ENCODE measurements at places on chromosomes 2 and 18.

- no peak for DNase-seq
These were observed 20.7 kb upstream of the TLK1 start for GRCh38 chr2:171181064-171182049.

- no peak for DNase-seq
These were observed 103.3 kb upstream of the NCK2 start for GRCh38 chr2:105641389-105641811.

GRCh38 chr2:96916646-96917543 lies 47.0 kb upstream of the SEMA4C start:
- DNase-seq, result no peak

DNA sequence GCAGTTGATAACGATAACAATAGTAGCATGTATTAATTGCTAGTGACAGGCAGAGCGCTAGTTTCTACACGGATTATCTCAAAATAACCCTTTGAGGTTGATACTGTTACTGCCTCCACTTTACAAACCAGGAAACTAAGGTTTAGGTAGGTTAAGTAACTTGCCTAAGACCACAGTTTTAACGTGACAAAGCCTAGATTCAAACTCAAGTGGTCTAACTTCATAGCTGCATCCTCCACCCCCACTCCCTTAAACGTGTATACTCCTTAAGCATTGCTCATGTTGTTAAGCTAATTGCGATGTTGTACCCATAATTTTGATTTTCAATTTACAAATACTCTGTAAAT lies 1.2 kb downstream of the ME2 start:
- DNase-seq, result no peak

GRCh38 chr2:45812011-45812500 lies 160.6 kb downstream of the PRKCE start:
- no peak for DNase-seq

GRCh38 chr2:161041356-161041755 lies 118.9 kb upstream of the TANK start:
- DNase-seq, result no peak

DNA sequence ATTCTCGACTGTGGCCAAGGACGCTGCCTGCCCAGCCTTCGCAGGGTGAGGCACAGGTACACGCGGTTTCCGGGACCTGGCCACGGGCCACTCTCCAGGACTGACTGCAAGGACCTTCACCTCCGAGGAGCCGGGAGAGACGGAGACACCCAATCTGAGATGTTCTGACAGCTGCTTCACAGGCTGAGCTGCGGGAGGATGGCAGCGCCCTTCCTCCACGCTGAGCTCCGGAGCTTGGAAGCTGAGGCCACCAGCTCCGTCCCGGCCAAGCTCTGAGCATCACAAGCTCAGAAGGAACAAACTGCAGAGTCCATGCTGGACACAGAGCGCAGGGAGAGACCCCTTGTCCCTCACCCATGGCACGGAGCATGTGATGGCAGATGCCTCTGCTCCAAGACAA lies 71.1 kb upstream of the CTDP1 start:
- no peak for DNase-seq

DNA sequence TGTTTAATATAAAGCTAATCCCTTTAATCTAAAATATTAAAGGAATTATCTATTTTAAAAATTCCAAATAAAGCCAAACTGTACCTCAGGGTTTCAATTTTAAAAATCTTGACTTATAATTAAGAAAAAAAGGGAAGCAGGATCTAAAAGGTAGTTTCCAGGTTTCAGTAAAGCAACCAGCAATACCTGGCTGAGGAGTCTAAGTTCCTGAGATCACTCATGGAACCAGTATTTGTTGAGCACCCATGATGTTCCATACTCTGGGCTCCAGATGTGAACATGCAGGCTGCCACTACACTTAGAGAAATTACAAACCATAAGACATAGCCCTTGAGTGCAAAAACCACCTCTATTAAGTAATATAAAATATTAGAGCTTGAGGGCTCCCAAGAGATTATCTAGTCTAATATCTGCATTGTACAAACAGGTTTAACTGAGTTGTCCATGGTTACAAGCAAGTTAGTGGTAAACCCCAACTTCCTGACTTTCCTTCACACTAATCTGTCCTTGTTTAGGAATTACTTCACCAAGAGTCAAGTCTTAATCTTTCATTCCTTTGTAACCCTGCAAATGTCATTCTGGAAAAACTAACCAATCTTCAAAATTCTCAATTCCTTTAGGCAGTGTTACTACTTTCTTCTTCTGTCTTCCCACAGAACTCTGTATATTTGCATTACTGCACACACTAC lies 49.2 kb downstream of the CLASP1 start:
- no peak for DNase-seq

DNA sequence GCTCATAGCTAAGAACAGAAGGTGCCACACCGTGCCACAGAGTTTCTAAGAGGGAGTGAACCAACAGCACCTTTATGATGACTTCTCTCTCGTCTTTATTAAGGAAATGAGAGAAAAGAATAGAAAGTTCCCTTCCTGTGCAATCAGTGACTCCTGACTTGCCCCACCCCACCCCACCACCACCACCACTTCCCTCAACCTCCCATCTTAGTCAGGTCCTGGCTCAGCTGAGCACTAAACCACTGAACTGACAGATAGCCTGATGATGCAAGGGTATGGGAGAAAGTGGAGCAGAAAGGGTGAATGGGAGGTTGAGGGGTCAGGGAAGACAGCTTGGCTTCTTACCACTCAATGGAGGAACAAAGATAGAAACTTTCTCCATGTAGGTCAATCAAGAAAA lies 75.2 kb upstream of the RMDN2 start:
- DNase-seq, result no peak

DNA sequence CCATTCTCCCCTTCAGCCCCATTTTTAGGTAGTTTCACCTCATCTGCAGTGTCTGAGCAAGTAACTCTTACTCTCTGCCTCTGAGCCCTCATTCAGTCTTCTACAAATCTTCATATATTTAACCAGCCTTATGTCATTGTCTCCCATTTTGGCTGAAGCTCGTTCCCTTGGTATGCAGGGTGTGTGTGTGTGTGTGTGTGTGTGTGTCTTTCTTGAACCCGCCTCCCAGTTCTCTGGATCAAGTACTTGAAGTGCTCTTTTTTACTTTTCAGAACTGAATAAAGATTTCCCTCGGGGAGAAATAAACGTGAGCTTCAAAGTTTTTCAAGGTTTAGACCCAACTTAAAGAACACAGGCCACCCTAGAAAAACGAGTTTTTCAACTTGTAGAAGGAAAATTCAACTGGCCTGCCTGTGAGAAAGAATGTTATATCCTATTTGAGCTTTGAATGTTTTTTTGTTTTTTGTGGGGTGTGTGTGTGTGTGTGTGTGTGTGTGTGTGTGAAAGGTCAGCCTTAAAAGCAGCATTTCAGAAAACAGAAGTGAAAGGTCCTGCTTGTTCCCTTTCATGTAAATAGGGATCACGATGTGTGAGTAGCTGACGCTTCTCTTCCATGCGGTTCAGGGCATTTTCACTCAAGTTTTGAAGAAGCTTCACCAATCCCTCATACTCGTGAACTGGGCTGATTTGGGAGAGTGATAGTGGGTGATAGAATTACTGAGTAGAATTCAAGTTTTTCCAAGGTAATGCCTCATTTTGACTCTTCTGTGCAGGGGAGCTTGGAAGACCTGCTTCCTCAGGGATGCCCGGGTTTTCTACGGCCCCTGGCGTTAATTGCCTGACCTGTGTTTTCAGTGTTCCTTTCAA lies 50.6 kb upstream of the EML6 start:
- DNase-seq, result no peak

- DNase-seq, result no peak
These were observed 93.8 kb upstream of the LDAH start for GRCh38 chr2:20916604-20917286.

DNA sequence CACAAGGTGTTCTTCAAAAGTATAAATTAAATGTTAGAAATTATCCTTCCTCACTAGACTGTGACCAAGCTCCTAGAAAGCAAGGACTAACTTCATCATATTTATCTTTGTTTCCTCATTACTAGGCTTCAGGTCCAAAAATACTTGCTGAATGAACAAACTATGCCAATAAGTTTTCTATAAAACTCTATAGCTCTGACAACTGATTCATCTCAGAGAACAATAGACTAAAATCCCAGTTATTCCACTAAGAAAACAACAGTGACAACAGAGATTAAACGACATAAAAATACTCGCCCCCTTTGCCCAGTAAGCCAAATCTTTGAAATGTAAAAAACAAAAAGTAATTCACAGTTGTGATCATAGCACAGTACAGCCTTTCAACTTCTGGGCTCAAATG lies 13.6 kb downstream of the TLK1 start:
- DNase-seq, result no peak

- no peak for DNase-seq
These were observed 193.7 kb downstream of the TRIB2 start for GRCh38 chr2:12910431-12910830.

DNA sequence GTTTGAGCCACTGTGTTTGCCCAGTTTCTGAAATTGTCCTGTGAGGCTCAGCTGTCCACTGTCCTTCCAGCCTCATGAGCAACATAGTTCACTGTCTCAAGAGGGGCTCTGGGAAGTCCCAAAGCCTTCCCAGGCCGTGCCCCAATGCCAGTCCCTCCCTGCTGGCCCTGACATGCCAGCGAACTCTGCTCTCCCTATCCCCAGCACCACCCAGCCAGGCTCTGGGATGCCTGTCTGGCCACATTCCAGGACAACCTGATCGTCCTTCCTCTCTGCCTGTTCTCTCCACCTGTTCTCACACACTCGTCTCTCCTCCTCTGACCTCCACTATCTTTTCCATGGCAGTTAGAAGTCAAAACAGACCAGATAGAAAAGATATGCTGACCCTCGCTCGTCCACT lies 278.0 kb upstream of the ID2 start:
- no peak for DNase-seq

GRCh38 chr2:117661619-117662018 lies 152.9 kb upstream of the DDX18 start:
- DNase-seq, result no peak

DNA sequence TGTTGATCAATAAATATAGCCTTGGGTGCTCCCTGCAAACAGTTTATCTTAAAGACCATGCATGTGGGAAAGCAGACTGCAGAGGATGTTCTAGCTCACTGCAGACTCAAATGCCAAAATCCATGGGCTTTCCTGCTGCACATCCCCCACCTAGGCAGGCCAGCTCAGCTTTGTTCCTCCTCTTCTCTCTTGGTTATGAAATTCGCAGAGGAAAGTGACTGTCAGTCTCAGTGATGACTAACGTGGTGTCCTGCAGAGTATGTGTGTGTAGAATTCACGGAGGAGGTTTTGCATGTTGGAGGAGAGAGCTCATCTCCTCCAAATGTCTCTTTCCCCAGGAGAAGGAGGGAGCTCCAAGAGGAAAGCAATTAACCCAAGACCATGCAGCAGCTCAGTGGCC lies 21.4 kb upstream of the KCNS3 start:
- DNase-seq, result no peak

GRCh38 chr2:63050334-63051041 lies at the start of gene OTX1:
Gene OTX1, plus strand, starts transcription at chr2:63050830. Its CDS starts 2,161 bp downstream, at chr2:63052991.
- no peak for DNase-seq

GRCh38 chr2:231362555-231363184 lies 32.8 kb upstream of the B3GNT7 start:
- no peak for DNase-seq

- DNase-seq, result no peak
These were observed 433.2 kb upstream of the TNP1 start for GRCh38 chr2:217293046-217293445.

DNA sequence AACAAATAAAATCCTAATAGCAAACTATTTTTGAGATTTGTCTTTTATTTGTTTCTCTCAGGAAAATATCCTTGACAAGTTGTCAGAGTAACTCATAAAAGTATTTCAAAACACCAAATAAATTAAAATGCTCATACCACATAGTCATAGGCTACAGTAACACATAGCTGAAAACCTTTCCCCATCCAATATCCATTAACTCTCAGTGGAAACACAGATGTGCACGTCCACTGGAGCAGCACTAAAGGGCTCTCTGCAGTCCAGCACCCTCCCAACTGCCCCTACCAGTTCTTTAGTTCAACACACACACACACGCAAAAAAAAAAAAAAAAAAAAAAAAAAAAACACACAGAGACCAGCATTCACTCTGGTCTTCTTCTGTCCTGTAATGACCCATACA lies 879 bp upstream of the XDH start:
- DNase-seq, result no peak

GRCh38 chr2:2793514-2793913 lies 462.4 kb upstream of the MYT1L start:
- DNase-seq, result no peak

- DNase-seq, result no peak
These were observed 11.1 kb downstream of the HS6ST1 start for GRCh38 chr2:128307595-128307994.

DNA sequence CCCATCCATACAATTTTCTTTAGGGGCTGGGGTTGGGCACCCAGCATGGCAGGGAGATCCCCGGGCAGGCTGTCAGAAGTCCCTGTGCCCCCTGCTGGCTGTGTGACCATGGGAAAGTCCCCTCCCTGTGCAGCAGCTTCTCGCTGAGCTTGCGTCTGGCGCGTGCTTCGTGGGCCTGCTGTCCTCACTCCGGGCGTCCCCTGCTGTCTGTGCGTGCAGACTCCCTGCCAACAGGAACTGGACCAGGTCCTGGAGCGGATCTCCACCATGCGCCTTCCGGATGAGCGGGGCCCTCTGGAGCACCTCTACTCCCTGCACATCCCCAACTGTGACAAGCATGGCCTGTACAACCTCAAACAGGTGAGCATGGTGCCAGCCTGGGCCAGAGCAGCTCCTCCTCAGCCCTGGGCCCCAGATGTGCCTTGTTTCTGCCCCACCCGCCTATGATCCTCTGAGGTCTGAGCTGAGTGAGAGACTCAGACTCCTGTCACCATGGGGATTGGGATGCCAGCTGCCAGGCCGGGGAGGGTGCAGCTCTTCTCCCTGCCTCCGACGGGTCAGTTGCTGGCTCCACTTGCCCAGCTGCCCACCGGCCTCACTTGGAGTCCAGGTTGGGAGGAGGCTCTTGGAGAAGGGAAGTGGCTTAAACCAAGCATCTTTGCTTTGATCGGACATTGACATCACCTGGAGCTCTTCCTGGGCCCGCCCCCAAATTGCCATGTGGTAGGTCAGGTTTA lies 28.6 kb downstream of the IGFBP2 start:
- DNase-seq, result no peak

DNA sequence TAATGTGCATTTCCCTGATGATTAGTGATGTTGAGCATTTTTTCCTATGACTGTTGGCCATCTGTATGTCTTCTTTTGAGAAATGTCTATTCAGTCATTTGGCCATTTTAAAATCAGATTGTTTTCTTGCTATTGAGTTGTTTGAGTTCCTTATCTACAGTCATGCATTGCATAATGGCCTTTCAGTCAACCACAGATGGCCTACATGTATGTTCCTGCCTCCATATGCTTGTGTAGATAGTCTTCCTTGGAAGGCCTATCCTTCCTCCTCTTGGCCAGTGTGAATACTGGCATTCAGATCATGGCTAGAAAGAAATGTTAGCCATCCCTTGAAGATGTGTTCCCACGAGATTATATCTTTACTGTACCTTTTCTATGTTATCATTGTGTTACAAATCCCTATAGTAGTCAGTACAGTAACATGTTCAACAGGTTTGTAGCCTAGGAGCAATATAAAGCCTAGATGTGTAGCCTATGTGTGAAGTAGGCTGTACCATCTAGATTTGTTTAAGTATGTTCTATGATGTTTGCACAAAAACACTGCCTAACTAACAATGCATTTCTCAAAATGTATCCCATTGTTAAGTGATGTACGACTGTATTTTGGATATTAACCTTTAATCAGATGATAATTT lies 65.6 kb upstream of the CD302 start:
- no peak for DNase-seq

Measured in stimulated activated CD8-positive, alpha-beta memory T cell treated with anti-CD3 and anti-CD28 coated beads, Interleukin-4, amount 100 ng/mL, for 1 hour (primary cell).